IgD-negative memory B cell (primary cell): ENCODE measurements at places on chromosomes 11 and 22. TPM values are rescaled to one million over a fixed set of nuclear protein-coding genes. Genes with fewer than 3 reads are reported as not detected.

The SGSM1 gene
- polyA plus RNA-seq, result 0.44 TPM

The NXPE2 gene
- polyA plus RNA-seq, result not detected

The PRRG4 gene
- polyA plus RNA-seq, result not detected

The KRTAP5-9 gene
- polyA plus RNA-seq, result not detected

The ANO3 gene
- not detected for polyA plus RNA-seq

The ANO1 gene
- not detected for polyA plus RNA-seq

The IPO7 gene
- 3.0 TPM for polyA plus RNA-seq

The MRGPRF gene
- polyA plus RNA-seq, result not detected

The MS4A4A gene
- not detected for polyA plus RNA-seq

The ZNF202 gene
- polyA plus RNA-seq, result 13.8 TPM

The P2RX6 gene
- not detected for polyA plus RNA-seq

The RTN4RL2 gene
- 0.14 TPM for polyA plus RNA-seq

The WNT7B gene
- polyA plus RNA-seq, result not detected

The CABP4 gene
- 3.9 TPM for polyA plus RNA-seq
